Activated CD8-positive, alpha-beta T cell treated with anti-CD3 and anti-CD28 coated beads for 36 hours (primary cell): ENCODE measurements at places on chromosomes 7 and 10. TPM values are rescaled to one million over a fixed set of nuclear protein-coding genes. Genes with fewer than 3 reads are reported as not detected.

DNA sequence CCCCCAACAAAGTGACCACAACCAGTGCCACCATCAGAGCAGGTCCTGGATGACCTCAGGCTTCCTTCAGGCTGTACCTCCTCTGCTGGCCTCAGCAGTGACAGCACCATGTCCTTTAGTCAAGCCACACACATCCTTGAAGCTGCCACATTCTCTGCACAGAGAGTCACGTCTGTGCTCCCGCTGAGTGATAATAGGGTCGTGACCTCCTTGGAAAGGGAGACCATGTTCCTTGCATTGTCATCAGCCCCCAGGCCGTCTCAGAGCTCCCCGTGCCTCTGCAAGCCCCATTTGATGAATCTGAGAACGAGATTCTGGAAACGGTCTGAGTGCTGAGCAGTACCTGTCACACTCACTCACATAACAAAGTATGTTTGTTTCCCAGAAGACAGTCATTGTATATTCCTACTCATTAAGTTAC lies 106.5 kb upstream of the PRR15 start:
- no peak for DNase-seq

- DNase-seq, result no peak
These were observed 17.9 kb downstream of the TES start for GRCh38 chr7:116228241-116228640.

Gene PIP
- total RNA-seq, result not detected

GRCh38 chr7:47503281-47503680 lies 78.6 kb downstream of the TNS3 start:
- no peak for DNase-seq

DNA sequence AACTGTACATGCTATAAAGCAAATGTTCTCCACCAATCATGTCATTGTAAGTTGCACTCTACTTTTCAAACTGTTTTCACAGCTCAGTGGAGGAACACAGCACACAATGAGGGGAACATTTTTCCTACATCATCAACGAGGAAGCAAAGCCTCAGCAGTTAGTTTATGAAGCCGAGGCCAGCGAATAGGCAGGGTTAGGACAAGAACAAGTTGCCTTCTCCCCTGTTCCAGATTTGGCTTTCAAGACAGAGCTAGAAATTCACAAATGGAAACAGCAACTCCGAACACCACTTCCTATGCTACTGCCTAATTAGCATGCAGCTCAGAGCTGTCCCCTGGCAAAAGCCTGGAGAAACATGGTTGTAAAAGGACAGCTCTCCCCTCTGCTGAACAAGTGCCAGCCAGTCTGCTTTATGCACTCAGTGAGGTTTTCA lies 19.8 kb downstream of the ITGB8 start:
- DNase-seq, result no peak

- DNase-seq, result no peak
These were observed 15.7 kb downstream of the UNCX start for GRCh38 chr7:1248143-1248915.

DNA sequence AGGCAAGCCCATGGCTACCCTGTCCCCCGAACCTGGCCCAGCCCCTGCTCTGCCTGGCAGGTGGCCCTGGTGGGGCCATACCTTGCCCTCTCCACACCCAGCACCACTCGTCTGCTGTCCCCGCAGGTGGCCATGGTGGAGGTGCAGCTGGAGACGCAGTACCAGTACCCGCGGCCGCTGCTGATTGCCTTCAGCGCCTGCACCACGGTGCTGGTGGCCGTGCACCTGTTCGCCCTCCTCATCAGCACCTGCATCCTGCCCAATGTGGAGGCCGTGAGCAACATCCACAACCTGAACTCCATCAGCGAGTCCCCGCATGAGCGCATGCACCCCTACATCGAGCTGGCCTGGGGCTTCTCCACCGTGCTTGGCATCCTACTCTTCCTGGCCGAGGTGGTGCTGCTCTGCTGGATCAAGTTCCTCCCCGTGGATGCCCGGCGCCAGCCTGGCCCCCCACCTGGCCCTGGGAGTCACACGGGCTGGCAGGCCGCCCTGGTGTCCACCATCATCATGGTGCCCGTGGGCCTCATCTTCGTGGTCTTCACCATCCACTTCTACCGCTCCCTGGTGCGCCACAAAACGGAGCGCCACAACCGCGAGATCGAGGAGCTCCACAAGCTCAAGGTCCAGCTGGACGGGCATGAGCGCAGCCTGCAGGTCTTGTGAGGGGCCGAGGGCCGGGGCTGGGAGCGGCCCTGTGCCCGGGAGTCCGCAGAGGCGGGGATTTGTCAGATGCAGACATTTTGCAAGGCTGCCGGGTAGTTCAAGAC lies 13.2 kb downstream of the ORAI2 start:
- no peak for DNase-seq

DNA sequence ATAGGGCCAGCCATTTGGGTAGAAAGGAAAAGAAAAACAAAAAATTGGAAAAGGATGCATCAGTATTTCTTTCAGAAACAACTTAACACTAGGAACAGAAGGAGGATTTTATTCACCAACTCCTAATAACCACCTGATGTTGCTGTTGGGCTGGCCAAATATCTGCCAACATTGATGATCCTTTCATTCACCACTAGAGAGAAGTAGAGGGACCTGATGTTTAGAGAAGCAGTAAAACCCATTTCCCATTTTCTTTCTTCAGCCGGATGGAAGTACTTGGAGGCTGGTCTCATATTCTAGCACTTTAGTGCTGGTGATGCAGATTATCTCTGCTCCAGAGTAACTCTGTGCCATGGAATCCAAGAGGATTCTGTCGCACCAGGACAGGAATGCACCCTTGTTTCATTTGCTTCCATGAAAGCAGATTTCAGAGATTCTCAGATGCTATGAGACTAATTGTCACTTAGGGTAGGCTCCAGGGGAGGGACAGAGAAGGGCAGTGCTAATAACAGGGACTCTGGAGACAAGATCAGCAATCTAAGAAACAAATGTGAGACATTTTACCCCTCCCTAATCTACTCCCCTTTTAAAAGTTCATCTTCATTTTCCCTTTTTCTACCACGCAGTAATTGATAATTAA lies 3.1 kb downstream of the KLLN start:
- peak; percentile 46 for DNase-seq

Gene ARMC10
- total RNA-seq, result 44.0 TPM

DNA sequence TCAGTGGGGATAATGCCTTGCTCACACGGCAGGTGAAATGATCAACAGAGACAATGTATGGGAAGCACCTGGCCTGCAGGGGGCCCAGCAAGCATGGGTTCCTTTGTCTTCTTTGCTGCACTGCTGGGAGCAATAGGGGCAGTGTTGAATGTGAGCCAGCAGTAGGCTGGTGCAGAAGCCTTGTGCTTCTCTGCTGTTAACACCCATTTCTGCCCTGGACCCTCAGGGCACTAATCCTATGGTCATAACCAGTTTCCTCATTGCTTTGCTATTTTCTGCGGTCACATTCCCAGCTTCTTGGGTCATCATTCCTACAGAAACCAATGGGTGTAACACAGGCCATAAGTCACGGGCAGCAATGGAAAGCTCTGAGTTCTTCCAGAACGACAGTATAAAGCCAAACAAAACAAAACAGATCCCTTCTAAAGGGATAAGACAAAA lies 10.9 kb upstream of the LGI1 start:
- peak; percentile 10 for DNase-seq

Gene FAM13C
- not detected for total RNA-seq

Gene TBXAS1
- 2.1 TPM for total RNA-seq

Gene SEMA3E
- total RNA-seq, result not detected

DNA sequence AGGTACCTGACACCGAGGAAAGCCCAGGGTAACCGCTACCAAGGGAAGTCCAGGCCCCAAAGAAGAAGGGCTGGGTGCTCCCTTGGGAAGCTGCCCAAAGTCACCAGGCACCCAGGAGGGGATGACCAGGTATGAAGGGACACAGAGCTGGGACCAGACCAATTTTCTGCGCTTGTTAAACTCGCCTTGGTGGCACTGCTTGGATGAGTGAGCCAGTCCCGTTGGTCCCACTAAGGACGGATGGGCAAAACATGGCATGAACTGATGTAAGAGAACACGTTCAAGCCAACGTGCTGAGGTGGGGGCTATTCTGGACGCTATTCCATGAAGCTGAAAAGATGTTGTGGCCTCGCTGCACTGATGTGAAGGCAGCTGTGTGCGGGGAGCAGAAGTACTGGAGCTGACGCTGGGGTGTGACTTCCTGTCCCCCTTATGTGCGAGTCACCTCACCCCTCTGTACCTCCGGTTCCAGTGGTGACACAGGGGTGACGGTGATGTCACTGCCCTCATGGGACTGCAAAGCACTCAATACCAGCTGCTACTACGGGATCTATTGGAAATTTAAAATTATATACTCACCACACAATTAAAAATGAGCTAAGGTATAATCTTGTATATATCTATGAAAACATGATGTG lies 73.6 kb downstream of the COBL start:
- DNase-seq, result peak; percentile 13

Gene DMBT1
- total RNA-seq, result not detected

DNA sequence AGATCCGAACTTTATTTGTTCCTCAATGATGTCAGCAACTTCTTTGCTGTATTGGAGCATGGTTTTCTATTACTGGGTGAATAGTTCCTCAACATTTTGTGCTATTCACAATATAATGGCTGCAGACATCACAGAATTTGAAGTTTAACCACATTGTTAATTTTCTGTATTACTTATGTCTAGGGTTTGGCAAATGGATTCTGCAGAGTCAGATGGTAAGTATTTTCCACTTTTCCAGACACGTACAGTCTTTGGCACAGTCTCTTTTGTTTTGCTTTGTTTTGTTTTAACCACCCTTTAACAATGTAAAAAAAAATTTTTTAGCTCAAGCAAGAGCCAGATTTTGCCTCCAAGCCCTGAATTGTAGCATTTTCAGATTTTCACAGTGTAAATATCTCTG lies 36.8 kb upstream of the FOXK1 start:
- no peak for DNase-seq

DNA sequence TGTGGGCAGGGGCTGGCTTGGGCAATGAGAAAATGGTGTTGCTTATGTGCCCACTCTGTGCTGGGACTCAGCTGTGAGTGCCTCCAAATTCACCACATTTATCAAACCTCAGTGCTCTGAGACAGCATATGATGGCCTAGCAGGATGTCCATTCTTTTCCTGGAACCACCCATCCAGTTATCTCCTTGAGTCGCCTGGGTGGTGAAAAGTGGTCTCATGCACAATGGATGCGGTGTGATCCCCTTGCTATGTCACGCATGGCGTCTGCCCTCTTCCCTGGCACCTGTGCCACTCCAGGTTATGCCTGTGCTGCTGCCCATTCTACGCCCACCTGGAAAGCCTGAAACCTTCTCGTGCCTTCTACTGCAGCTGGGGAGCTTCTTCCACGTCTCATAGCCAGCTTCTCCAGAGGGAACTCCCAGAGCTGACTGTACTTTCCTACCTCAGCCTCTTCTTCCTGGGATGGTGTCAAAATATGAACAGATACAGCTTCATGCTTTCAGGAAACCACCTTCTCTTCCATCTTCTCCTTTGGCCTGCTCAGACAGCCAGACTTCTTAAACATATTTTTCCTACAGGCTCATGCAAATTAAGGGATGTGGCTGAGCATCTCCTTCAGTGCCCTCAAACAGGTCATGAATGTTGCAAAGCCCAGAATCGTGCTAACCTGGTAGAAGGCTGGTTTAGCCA lies 147.3 kb downstream of the PFKFB3 start:
- no peak for DNase-seq

- peak; percentile 41 for DNase-seq
These were observed 38.0 kb downstream of the CYTH3 start for GRCh38 chr7:6234384-6234783.

DNA sequence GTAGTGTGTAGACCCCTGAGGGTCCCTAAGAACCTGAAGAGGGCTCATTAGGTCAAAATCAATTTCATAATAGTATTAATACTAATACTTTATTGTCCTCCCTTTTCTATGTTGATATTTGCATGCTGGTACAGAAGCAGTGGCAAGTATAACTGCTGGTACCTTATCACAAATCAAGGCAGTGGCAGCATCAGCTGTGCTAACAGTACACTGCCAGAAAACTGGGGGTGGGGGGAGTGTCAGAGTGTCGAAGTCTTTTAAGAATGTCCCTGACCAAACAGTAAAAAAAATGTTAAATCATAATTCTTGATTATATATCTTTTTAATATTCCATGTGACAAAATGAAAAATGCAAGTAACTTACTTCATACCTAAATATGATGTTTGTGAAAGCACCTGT lies 716.9 kb downstream of the MAGI2 start:
- DNase-seq, result no peak

Gene GRID2IP
- 0.23 TPM for total RNA-seq

Gene GPR37
- not detected for total RNA-seq

Gene TUBB8
- not detected for total RNA-seq

Gene HGF
- total RNA-seq, result not detected

- DNase-seq, result no peak
These were observed 261.7 kb downstream of the ETV1 start for GRCh38 chr7:13727751-13728150.

GRCh38 chr10:97650726-97651125 lies 10.3 kb downstream of the PI4K2A start:
- no peak for DNase-seq

Gene GDF2
- not detected for total RNA-seq

Gene LGI1
- not detected for total RNA-seq

Gene OR6B1
- total RNA-seq, result not detected

Gene OGDH
- total RNA-seq, result 78.6 TPM

DNA sequence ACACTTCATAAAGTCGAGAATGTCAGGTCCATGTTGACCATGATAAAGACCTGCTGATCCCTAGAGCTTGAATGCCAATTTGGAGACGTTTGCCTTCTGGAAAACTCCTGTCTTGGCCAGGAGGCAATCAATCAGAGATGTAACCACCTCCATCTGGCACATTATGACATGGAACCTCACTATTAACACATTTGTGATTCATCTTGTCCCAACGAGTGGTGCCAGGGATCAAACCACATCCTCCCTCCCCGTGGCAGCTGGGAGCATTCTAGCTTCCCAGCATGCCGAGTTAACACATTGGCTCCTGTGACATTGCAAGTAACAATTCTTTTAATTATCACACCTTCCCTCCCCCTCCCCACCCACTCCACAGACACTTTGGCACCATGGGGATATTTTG lies 84.0 kb upstream of the PPP1R17 start:
- no peak for DNase-seq

DNA sequence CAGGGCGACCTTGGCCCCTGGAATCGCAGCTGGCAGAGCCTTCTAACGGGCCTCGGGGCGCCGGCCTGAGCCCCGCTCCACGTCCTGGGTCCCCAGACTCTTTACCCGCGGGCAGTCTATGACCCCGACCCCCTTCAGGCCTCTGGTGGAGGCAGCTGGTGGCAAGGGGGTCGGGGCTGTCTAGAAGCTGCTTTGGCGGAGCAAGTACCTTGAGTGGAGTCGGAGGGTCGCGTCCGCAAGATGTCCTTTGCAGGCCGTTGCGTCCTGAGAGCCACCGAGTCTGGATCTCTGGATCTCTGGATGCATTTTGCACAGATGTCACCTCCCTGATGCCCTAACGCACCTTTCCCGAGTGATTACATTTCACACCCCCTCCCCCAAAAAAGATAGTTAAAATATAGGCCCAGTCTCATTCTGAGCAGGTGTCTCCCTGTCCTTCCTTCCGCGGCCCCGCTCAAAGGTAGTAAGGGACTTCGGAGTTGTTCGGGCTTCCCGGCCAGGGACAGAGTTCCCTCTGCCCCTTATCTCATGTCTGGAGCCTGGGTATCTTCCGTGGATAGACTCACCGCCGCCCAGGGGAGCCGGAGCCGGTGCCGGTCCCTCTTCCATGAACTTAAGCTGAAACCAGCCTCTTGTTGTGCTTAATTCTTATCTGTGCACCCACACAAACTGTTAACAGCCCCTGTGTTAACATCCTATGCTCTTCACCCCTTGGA lies 457 bp downstream of the ACADSB start:
- peak; percentile 21 for DNase-seq
